ENCODE measurements at places on chromosomes 6 and 20.

GRCh38 chr6:12348530-12349511, 58.7 kb downstream of the EDN1 start:
- no peak for DNase-seq

DNA sequence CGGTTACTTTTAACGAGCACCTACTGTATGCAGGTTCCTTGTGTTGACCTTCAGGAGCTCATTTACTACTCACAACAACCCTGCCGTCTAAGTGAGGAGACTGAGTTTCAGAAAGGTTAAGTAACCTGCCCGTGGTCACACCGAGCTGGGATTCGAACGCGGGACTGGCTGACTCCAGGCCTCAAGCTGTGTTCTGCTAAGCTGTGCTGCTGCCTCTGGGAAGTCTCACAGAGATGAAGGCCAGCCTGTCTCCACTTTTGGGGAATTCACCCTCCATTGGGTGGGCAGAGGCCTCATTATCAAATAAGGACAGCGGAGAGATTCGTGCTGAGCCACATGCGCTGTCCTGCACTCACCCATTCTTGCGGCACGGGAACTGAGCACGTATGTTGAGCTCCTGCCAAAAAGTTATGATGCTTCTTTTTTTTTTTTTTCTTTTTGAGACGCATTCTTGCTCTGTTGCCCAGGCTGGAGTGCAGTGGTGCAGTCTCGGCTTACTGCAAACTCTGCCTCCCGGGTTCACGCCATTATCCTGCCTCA, 25.9 kb upstream of the MYT1 start:
- DNase-seq: no peak

DNA sequence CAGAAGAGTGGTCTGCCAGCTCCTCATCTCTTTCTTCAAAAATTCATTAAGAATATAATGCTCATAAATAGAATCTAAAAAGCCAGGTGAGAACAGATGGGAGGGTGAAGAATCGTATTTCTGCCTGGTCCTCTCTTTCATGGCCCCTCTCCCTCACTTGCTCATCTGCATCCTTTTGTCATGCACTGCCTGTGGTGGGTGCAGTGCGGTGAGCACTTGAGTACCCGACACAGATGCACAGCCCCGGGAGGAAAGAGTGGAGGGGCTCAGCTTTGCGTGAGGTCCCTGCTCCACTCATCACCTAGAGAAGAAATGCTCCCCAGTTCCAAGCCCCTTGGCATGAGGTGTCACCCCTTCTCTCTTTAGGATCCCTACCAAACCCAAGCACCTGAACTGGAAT, 58.1 kb upstream of the GLP1R start:
- DNase-seq: no peak

DNA sequence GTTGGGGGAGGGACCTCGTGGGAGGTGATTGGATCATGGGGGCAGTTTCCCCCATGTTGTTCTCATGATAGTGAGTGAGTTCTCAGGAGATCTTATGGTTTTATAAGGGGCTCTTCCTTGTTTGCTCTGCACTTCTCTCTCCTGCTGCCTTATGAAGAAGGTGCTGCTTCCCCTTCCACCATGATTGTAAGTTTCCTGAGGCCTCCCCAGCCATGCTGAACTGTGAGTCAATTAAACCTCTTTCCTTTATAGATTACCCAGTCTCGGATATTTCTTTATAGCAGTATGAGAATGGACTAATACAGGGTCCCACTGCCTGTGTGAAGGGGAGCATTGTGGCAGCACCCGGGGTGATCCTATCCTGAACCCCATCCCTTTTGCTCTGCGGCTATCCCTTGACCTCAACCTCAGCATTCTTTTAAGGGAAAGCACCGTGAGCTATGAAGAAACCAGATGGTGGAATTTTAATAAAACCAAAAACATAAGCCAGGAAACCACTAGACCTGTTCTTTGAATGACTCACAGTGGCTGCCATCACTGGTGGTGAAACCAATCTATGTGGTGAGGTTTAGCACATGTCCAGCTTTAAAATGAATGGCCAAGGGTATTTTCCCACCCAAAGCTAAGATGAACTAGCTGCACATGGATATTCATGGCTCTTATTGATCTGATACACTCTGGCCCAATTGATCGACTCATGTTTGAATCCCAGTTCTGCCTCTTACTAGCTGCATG, 62.2 kb downstream of the ZDHHC14 start:
- DNase-seq: no peak

DNA sequence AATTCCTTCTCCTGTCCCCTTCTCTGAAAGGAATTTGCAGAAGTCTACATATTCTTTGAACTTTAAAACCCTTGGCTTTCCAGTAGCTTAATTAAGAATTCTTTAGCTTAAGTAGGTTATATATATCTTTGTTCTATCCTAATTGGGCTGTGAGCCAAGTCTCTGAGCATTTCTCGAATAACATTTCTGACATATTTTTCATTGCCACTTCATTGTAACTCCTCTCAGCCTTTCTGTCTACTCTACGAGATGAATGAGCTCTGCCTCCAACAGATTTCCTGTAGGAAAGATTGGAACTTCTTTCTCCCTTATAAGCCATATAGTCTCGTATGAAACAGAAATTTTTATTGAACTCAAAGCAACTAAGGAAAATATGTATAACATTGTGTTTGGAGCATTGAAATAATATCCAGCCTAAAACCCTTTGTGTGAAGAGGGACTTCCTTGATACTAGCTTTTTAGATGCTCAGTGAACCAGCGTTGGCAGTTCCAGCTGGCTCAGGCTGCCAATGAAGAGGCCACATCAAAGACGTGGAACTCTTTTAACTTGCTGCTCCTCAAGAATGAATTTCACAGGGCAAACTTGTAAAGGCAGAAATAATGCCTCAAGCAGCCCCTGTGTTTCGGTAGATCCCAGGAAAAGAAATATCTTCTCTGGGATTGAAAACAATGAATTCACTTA, 87.7 kb upstream of the NOX3 start:
- no peak for DNase-seq

DNA sequence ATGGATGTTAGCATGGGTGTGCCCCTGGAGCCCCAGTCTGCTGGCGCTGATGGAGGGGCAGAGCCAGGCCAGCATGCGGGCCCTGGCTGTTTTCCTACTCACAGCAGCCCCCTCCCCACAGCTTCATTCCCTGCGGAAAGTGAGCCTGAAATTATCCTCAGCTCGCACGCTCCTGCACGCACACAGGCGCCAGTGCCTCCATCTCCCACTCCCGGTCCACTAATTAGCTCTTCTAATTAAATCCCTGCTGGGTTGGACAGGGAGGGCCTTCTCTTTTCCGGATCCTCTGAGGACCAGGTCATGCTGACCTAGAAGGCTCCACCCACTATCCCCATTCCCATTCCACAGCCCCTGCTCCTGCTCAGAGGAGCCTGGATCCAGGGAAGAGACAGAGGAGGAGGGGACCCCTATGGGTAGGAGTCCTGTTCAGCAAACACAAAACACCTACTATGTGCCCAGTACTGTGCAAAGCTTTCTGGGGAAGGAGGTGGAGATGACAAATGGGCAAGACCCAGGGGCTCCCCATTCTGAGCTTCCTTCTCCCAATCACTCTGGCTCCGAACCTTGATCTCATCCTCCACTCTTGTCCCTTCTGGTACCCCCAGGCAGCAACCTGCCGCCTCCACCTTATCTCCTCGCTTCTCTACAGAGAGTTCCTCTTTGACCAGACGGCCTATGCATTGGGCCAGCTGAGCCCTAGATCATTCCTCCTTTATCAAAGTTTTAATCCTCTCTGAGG, 70.2 kb upstream of the CCDC167 start:
- DNase-seq: no peak

DNA sequence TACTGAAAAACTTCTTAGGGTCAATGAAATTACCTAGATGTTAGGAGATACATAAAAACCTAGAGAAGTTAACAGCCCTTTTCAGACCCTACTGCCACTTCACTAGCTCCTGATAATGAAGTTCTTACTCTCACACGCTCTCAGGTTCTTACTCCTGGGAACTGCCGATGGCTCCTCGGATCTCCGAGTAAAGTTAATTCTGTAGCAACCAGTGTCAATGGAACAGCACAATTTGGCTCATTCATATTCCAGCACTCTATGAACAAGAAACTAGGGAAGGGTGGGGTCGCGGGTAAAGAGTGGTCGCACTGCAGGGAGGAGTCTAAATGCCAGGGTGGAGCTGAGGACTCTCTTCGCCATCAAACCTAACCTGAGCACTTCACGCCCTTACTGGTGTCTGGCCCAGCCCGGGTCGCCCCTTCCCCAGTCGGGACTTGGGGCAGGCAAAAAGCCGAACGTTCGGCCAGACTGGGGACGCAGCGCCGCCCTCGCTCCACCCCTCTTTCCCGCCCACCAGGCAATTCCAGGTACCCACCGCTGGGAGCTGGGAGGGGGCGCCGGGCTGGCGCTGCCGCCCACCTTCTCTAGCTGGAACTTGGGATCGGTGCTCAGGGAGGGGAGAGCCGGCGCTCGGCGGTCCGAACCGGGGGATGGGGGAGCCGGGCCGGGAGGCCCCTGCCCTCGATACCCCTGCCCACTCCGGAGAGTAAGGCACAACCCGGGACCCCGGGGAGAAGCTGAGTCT, 744 bp downstream of the RAB23 start:
- DNase-seq: peak; percentile 11

- DNase-seq: no peak
These were observed 36.3 kb downstream of the ECT2L start for GRCh38 chr6:138832182-138832581.

DNA sequence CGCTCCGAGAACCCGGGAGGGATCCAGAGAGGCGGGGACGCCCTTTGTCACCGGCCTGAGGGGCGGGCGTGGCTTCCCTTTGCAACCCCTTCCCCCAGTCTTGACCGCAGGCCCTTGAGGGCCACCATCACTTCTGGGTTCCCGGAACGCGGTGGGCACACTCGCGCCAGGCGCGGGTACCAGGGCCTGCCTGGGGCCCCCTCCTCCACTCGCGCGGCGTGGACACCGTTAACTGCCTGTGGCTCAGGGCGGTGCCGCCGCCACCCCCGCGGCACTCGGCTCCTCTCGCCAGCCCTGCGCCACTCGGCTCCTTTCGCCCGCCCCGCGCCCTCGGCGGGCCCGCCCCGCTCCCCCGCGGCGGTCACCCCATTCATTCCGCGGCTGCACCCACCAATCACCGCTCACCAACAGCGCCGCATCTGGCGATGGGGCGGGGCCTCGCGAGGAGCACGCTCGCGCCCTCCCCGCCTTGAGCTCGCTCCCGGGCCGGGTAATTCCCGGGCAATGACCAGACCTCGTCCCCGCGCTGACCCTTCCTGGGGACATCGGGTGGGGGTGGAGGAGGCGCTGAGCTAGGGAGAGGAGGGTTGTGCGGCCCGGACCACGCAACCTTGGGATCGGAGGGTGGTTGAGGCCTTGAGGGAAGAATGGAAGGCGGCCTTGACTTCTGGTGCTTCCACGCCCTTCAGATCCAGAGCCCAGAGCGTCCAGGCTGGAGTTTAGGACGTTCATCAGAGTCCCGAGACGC, 10.5 kb upstream of the ELOVL5 start:
- DNase-seq: peak; percentile 89
